ENCODE measurements at places on chromosomes 1 and 21. TPM values are rescaled to one million over a fixed set of nuclear protein-coding genes. Genes with fewer than 3 reads are reported as not detected.
A peak's percentile ranks its signal among the peaks of the same experiment; 100 is the strongest.

DNA sequence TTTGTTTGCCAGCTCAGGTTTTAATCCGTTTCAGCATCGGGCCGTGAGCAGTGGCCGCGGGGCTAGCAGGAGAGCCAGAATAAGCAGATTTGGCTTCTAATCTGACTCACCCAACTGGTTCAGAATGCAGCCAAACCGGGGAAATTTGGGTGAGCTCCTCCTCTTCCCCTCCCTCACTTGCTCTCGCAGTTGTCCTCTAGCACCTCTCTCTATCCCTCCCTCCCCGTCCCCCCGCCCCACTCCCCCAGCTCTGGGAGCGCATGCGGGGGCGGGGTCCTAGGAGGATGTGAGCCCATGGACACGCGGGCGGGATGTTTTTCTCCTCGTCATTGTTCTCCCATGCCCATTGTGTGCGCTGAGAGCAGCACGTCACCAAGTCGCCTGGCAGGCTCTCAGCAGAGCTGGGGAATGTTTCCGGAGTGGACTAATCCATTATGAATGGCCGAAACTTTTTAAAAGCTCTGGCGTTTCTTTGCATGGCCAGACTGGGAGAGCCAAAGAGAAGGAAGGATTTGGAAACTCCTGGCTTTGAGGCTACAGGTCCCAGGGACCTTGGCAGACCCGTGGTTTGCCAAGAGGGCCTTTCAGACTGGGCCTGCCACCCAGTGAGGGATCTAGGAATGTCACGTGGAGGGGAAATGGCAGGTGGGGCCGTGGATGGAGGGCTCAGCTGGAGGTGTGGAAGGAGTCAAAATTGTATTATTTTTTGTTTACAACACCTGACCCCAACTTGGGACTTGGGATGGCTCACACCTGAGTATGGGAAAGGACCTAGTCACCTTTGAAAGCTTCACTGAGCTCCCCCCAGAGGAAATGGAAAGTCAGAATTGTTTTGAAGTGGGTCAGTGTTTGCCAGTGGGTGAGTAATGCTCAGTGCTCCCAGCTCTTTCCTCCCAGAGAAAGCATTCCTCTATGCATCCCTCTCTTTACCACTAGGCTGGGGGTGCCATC is 39.2 kb downstream of the CDK18 start:
- no peak overlapping the region for H3K27ac ChIP-seq
- no peak overlapping the region for H3K4me3 ChIP-seq
- peaks cover 12% of the 10 kb centered on the region for H3K4me1 ChIP-seq
- H3K27me3 ChIP-seq: peaks cover 3% of the 10 kb centered on the region

- DNase-seq: no peak
- H3K27ac ChIP-seq: no peak overlapping the region
- H3K4me1 ChIP-seq: peaks cover 4% of the 10 kb centered on the region
- H3K4me3 ChIP-seq: no peak overlapping the region
- H3K27me3 ChIP-seq: no peaks in the 10 kb centered on the region
Observed at GRCh38 chr1:3714284-3714741, 37.9 kb upstream of the CCDC27 start.

- H3K27me3 ChIP-seq: peaks cover 19% of the 10 kb centered on the region
- H3K4me3 ChIP-seq: no peak overlapping the region
- no peak overlapping the region for H3K27ac ChIP-seq
- no peak for DNase-seq
Observed at GRCh38 chr21:45590726-45591618, 48.7 kb upstream of the SLC19A1 start.

DNA sequence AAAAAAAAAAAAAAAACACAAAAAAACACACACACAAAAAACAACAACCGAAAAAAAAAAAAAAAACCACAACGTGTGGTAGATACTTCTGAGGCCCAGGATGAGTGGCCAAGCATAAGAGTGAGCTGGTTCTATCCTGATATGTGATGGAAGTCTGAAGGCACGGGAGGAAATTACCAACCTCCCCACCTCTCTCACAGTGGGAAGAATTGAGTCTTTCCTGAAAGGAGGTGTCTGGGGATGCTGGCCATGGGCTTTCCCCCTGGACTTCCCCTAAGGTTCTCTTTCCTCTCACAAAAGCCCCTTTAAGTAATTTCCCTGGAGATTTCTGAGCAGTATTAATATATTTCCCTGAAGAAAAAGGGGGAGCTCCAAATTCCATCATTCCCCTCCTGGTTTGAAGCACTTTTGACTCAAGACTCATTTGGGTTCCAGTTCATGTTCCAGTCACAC is 5.2 kb downstream of the TMCC2 start:
- no peaks in the 10 kb centered on the region for H3K27me3 ChIP-seq
- peaks cover 5% of the 10 kb centered on the region for H3K4me1 ChIP-seq
- no peak for DNase-seq
- no peaks in the 10 kb centered on the region for H3K36me3 ChIP-seq
- no peak overlapping the region for H3K27ac ChIP-seq

GRCh38 chr1:166999075-166999474 is 10.0 kb downstream of the MAEL start:
- no peak for DNase-seq
- H3K4me3 ChIP-seq: no peak overlapping the region
- no peak overlapping the region for H3K27ac ChIP-seq
- no peaks in the 10 kb centered on the region for H3K36me3 ChIP-seq

GRCh38 chr1:162171111-162171510 is 101.6 kb downstream of the NOS1AP start:
- no peak for DNase-seq
- H3K4me3 ChIP-seq: no peak overlapping the region
- no peaks in the 10 kb centered on the region for H3K27me3 ChIP-seq
- H3K36me3 ChIP-seq: no peaks in the 10 kb centered on the region

GRCh38 chr1:94602802-94603625 is 61.5 kb upstream of the F3 start:
- no peaks in the 10 kb centered on the region for H3K36me3 ChIP-seq
- H3K4me3 ChIP-seq: no peak overlapping the region
- peak; percentile 56 for DNase-seq
- H3K27ac ChIP-seq: peak overlapping the region; percentile 91
- peaks cover 50% of the 10 kb centered on the region for H3K4me1 ChIP-seq

DNA sequence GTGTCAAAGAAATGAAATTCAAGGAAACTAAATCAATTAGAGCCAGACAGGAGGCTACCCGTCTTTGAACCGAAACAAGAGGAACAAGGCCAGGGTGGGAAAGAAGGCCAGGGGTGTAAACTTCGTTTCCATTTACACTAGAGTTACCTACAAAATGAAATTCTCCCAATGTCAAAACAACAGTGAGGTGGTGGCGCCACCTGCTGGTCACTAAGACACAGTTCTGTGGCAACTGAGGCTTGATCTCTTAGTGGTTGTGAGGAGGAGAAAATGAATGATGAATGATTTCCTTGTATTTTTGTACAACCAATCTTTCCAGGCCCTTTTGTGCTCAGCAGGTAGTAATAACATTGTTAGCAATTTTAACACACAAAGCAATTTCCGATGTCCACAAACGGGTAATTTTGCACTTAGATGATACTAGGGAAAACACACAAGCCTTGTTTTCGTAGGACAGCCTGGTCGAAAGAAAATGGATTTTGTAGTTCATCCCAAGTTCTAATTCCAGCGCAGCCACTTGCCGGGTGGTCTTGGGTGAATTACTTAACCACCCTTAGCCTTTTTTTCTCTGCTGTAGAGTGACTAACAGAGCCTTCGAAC is 54.8 kb upstream of the SOD1 start:
- no peaks in the 10 kb centered on the region for H3K27me3 ChIP-seq
- DNase-seq: peak; percentile 89
- H3K27ac ChIP-seq: no peak overlapping the region

GRCh38 chr1:54483875-54484437 is 64.1 kb upstream of the ACOT11 start:
- DNase-seq: peak; percentile 3
- no peaks in the 10 kb centered on the region for H3K36me3 ChIP-seq
- H3K27ac ChIP-seq: no peak overlapping the region
- H3K27me3 ChIP-seq: no peaks in the 10 kb centered on the region
- H3K4me3 ChIP-seq: no peak overlapping the region

Gene AIRE
- 1.3 TPM for total RNA-seq

Gene DDAH1
- 49.8 TPM for total RNA-seq

Gene CD164L2
- not detected for total RNA-seq

Gene FGR
- 0.28 TPM for total RNA-seq

Data from hepatocyte (in vitro differentiated cells).